ENCODE measurements at places on chromosomes 13 and 19.

GRCh38 chr13:74886502-74886901 lies 595.5 kb downstream of the TBC1D4 start:
- DNase-seq, result no peak

DNA sequence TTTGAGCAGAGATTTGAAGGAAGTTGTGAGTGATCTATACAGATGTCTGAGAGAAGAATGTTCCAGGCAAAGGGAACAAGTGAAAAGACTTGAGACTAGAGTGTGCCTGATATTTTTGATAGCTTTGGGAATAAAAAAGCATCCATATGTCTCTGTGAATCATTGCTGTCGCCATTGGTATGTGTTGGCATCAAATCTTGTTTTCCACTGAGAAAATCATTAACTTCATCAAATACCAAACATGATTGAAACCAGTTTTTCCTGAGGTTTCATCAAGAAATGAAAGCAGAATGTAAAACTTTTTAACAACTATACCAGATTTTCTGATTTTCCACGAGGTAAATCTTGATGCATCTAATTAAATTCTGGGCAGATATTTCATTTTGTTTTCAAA lies 862.6 kb downstream of the DIAPH3 start:
- no peak for DNase-seq

DNA sequence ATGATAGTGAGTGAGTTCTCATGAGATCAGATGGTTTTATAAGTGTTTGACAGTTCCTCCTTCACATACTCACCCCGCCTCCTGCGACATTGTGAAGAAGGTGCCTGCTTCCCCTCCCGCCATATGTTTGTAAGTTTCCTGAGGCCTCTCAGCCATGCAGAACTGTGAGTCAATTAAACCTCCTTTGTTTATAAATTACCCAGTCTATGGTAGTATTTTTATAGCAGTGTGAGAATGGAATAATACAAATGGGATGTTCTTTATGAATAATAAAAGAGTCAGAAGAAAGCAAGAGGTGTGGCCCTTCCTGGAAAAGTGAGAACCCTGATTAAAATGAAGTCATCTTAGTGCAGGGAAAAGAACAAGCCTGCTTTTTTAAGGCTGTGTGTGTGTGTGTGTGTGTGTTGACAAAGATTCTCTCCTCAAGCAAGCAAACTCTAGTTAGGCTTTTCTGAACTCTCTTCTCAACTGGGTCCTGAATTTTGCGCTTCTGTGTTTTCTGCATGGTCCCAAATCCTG lies 18.8 kb upstream of the ARGLU1 start:
- no peak for DNase-seq

GRCh38 chr13:89554801-89555200 lies 1792.7 kb upstream of the MIR17HG start:
- DNase-seq, result no peak

GRCh38 chr19:38287604-38288003 lies 16.4 kb upstream of the C19orf33 start:
- no peak for DNase-seq

DNA sequence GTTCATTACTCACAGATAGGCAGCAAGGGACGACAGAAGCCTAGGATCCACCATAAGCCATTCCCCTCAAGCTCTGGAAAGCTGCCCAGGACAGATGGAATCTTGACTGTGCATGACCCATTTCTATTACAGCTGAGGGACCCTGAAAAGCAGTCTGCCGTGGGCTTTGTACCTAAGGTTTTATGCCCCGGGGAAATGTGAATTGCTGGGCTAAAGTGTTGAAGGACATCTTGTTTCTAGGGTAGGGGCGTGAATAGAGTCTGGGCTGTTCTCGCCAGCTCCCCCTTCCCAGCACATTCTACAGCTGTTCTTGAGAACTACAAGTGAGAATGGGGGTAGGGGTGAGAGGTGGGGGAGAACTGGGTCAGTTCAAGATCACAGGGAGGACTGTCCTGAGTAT lies 53.6 kb upstream of the TMTC4 start:
- DNase-seq, result no peak

DNA sequence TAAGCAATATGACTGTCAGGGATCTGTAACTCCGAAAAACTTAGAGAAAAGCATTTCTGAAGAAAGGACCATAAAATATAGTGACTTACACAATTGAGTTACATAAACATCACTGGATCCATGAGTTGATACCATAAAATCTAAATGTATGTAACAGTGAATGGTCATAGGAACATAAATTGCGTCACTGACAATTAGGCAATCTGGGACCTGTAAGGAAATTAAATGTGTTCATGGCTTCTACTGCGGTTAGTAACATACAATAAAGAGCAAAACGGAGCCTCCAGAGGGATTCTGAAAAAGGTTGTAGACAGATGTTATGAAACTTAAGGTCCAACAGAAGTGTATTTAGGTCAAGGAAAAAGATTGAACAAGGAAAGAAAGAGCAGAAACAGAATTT lies 27.1 kb downstream of the POU4F1 start:
- DNase-seq, result no peak

GRCh38 chr19:50790922-50791467 lies 780 bp downstream of the ACP4 start:
- DNase-seq, result no peak

DNA sequence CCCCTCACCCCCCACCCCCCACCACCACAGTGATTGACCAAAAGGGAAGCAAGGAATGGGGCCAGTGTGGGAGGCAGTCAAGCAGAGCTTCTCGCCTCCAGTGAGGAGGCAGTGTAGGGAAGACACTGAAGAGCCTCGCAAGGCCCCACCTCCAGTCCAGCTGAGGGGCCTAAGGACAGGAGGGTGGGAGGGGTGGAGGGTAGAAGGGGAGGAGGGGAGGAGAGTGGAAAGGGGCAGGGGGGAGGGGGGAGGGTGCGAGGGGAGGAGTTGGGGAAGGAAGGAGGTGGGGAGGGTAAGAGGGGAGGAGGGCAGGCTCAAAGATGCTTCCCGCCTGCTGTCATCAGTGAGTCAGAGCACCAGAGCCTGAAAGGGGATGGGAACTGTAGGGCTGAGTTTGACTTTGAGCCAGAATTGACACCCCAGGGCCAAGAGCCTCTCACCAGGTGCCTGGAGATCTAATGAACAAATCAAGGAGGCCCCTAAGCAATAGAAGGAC lies 786.2 kb downstream of the UQCRFS1 start:
- no peak for DNase-seq

GRCh38 chr19:7224995-7225394 lies 69.2 kb downstream of the INSR start:
- no peak for DNase-seq

DNA sequence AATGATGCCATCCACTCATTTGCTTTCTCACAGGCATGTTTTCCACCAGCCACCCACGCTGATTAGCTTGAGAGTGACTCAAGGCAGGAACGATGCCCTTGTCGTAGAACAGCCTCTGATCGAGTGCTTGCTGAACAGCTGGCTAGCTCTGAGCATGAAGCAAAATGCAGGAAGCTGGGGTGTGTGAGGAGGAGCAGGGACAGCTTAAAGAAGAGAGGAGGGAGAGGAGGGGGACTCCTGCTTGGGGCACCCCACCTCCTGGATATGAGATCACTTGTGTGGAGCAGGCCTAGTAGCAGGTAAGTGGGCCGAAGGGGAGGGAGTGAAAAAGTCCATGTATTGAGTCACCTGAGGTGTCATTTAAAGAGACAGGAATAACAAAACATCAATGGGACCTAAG lies 48.8 kb downstream of the IRS2 start:
- no peak for DNase-seq

DNA sequence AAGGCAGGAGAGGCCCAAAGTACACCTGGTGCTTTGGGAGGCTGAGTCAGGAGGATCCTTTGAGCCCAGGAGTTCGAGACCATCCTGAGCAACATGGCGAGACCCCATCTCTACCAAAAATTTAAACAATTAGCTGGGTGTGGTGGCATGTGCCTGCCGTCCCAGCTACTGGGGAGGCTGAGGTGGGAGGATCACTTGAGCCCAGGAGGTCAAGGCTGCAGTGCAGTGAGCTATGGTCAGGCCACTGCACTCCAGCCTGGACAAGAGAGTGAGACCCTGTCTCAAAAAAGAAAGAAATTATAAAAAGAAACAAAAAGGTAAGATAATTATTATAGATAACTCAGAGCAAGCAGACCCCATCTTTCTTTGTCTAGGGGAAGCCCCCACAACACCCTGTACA lies 1.9 kb downstream of the HOMER3 start:
- DNase-seq, result no peak

Data from KG1 (cell line).